ENCODE measurements at places on chromosomes 2 and 18. TPM values are rescaled to one million over a fixed set of nuclear protein-coding genes. Genes with fewer than 3 reads are reported as not detected.

Gene SEH1L
- 31.3 TPM for total RNA-seq

Gene MBD2
- 115 TPM for total RNA-seq

Gene FKBP7
- total RNA-seq = 2.4 TPM

Gene CREG2
- 0.06 TPM for total RNA-seq

Gene LRP2
- total RNA-seq = not detected

Gene CNTNAP5
- not detected for total RNA-seq

Gene DLX1
- 0.17 TPM for total RNA-seq
